ENCODE measurements at places on chromosomes 13 and 19.

DNA sequence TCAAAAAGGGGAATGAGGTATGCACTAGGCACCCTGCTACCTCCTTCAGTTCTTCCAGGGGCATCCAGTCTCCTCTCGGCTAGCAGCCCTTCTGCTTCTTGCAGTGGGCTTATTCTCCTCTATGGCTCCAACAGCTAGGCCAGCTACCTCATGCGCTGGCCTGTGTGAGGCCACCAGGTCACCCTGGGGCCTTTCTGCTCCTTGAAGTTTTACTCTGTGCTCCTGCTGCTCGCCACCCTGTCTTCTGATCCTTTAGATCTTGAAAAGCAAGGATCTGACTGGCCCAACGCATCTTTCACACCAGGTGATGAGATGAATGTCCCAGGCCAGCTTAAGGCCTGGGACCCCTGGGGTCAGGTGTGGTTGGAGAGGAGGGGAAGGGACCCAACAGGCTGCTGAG is 66.2 kb downstream of the RUBCNL start:
- DNase-seq: no peak

- DNase-seq: no peak
Measured at GRCh38 chr13:99527301-99527700, 26.0 kb downstream of the TM9SF2 start.

DNA sequence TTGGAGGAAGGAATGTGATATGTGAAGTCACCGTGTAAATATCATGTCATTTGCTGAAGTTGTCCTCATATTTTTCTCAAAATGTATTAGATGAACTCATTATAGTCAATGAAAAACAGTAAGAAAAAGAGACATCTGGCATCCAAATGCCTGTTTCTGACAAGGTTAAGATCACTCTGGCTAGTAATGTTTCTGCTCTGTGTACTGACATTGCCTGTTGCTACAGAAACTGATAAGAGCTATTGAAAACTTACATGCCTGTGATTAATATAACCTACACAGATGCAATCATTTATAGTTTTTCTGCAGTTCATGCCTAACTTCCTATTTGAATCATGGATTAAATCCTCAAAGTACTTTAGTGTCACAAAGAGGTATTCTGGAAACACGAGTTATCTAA is 249.8 kb downstream of the NBEA start:
- no peak for DNase-seq

DNA sequence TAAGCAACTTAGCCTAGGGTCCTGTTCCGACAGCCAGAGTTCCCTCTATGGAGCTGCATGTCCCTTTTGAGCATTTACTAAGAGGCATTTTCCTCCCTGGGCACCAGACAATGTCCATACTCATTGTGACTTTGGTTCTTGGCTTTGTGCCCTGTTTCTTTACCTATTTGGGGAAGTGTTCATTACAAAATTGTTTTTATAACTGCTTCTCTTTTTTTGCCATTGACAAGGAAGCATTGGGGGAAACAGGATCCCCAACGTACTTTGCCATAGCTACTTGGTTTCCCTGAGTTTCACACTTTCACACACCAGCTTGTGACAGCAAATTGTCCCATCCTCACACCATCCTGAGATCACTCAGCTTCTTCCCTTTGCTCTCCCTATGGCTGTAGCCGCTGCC is 81.1 kb upstream of the SIAH3 start:
- no peak for DNase-seq

DNA sequence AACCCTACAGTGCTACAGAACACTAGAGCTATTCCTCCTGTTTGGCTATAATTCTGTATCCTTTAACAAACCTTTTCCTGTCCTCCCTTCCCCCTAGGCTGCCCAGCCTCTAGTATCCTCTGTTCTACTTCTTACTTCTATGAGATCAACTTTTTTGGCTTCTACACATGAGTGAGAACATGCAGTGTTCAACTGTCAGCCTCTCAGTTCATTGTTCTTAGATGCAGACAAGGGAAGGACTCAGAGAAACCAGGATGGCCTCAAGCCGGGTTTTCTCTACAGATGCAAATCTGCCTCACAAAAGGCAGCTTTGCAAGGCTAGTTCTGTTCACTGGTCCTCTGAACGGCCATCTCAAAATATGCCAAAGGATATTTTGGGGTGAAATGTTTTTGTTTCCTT is 18.4 kb downstream of the AMER2 start:
- no peak for DNase-seq
